ENCODE measurements at places on chromosomes 7 and 10.

- H3K4me3 ChIP-seq = no peak overlapping the region
- H3K27ac ChIP-seq = no peak overlapping the region
- H3K4me1 ChIP-seq = no peaks in the 10 kb centered on the region
Observed at GRCh38 chr7:116239434-116239833, 29.1 kb downstream of the TES start.

GRCh38 chr10:117865945-117866344 is 180.8 kb downstream of the RAB11FIP2 start:
- no peaks in the 10 kb centered on the region for H3K4me1 ChIP-seq
- no peaks in the 10 kb centered on the region for H3K36me3 ChIP-seq
- H3K27ac ChIP-seq = no peak overlapping the region
- no peaks in the 10 kb centered on the region for H3K27me3 ChIP-seq

GRCh38 chr7:136412952-136413351 is 435.8 kb upstream of the MTPN start:
- H3K27ac ChIP-seq = no peak overlapping the region
- no peaks in the 10 kb centered on the region for H3K36me3 ChIP-seq
- H3K27me3 ChIP-seq = no peaks in the 10 kb centered on the region
- H3K4me1 ChIP-seq = no peaks in the 10 kb centered on the region
- H3K4me3 ChIP-seq = no peak overlapping the region

GRCh38 chr7:85000735-85001350 is 186.0 kb downstream of the SEMA3D start:
- H3K27ac ChIP-seq = no peak overlapping the region
- no peaks in the 10 kb centered on the region for H3K4me1 ChIP-seq
- DNase-seq = no peak
- no peaks in the 10 kb centered on the region for H3K27me3 ChIP-seq
- no peak overlapping the region for H3K4me3 ChIP-seq

- no peaks in the 10 kb centered on the region for H3K4me1 ChIP-seq
- H3K27ac ChIP-seq = no peak overlapping the region
- DNase-seq = no peak
Observed at GRCh38 chr10:113929522-113929921, 75.1 kb downstream of the NHLRC2 start.

DNA sequence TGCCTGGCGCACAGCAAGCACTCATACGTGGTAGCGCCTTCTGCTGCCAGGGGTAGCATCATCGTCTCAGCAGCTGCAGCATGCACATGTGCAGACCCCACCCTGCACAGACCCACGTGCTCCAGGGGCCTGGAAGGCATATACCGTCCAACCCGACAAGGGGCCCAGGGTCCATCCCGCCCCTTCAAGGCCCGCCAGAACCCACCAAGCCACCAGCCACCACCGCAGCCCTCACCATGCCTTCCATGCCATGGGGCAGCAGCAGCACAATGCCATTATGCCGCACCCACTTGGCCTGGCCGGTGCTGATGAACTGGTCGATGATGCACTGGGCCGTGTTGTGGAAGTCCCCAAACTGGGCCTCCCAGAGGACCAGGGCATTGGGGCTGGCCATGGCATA is 22.7 kb downstream of the OGDHL start:
- no peaks in the 10 kb centered on the region for H3K4me1 ChIP-seq
- H3K27ac ChIP-seq = no peak overlapping the region
- H3K36me3 ChIP-seq = no peaks in the 10 kb centered on the region
- H3K27me3 ChIP-seq = no peaks in the 10 kb centered on the region

GRCh38 chr10:6654571-6654970 is 74.5 kb upstream of the PRKCQ start:
- DNase-seq = no peak
- H3K4me3 ChIP-seq = no peak overlapping the region
- H3K27ac ChIP-seq = no peak overlapping the region
- H3K4me1 ChIP-seq = no peaks in the 10 kb centered on the region
- H3K36me3 ChIP-seq = no peaks in the 10 kb centered on the region

GRCh38 chr7:18144166-18144565 is 116.5 kb upstream of the PRPS1L1 start:
- H3K4me1 ChIP-seq = no peaks in the 10 kb centered on the region
- no peaks in the 10 kb centered on the region for H3K36me3 ChIP-seq
- no peak overlapping the region for H3K27ac ChIP-seq
- H3K4me3 ChIP-seq = no peak overlapping the region
- H3K27me3 ChIP-seq = no peaks in the 10 kb centered on the region

DNA sequence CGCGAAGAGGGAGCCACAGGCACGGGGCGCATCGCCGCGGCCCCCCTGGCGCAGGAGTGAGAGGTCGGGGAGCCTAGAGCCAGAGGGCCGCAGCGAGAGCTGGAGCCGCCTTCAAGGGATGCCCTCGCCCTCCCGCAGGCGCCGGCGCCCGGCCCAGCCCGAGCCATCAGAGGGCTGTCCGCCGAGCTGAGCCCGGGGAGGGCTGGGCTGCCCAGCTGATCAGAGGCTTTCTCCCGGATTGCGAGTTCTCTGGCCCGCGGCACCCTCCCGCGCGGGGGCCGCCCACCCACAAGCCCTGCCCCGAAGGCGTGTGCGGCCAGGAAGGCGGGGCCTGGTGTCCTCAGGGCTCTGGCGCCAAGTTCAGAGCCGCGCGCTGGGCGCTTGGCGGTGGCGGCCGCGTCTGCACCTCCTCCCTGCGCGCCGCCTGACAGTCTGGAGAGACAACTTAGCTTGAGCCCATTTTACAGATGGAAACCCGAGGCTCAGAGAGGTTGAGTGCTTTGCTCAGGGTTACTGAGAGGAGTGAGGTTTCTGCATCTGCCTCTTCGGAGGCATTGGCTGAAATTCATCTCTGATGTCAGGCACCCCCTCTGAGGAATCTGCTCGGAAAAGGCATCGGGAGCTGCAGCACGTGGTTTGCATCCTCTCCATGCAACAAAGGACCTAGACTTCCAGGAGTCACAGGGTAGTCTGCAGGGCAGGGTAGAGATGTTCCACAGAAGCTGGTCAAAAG is 3.8 kb upstream of the ANTXRL start:
- H3K27ac ChIP-seq = no peak overlapping the region
- peaks cover 14% of the 10 kb centered on the region for H3K4me1 ChIP-seq
- H3K4me3 ChIP-seq = no peak overlapping the region
- no peaks in the 10 kb centered on the region for H3K27me3 ChIP-seq
- peak; percentile 90 for DNase-seq

GRCh38 chr10:101609481-101609880 is 21.4 kb downstream of the DPCD start:
- H3K27me3 ChIP-seq = no peaks in the 10 kb centered on the region
- no peak overlapping the region for H3K27ac ChIP-seq
- H3K4me1 ChIP-seq = no peaks in the 10 kb centered on the region
- H3K36me3 ChIP-seq = peaks cover 42% of the 10 kb centered on the region

DNA sequence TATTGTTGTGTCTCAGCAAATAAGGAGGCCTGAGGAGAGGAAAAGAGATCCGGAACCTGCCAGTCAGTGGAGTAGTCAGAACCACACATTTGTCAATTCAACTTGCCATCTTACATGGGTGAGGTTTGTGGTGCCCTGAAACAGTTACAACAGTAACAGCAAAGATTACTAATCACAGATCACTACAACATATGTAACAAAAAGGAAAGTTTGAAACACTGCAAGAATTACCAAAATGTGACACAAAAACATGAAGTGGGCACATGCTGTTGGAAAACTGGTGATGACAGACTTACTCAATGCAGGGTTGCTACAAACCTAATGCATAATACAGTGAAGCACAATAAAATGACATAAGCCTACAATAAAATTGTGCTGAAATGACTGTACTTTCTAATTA is 89.4 kb downstream of the LRRN3 start:
- DNase-seq = no peak
- no peak overlapping the region for H3K27ac ChIP-seq
- H3K27me3 ChIP-seq = no peaks in the 10 kb centered on the region
- H3K4me3 ChIP-seq = no peak overlapping the region

GRCh38 chr7:33649476-33650441 is 255.6 kb upstream of the BMPER start:
- H3K4me3 ChIP-seq = no peak overlapping the region
- H3K27ac ChIP-seq = no peak overlapping the region
- DNase-seq = no peak
- H3K27me3 ChIP-seq = no peaks in the 10 kb centered on the region
- no peaks in the 10 kb centered on the region for H3K4me1 ChIP-seq

GRCh38 chr7:79489371-79489770 is 35.9 kb upstream of the MAGI2 start:
- no peak for DNase-seq
- H3K27ac ChIP-seq = no peak overlapping the region
- no peaks in the 10 kb centered on the region for H3K36me3 ChIP-seq
- no peaks in the 10 kb centered on the region for H3K4me1 ChIP-seq
- no peaks in the 10 kb centered on the region for H3K27me3 ChIP-seq
- no peak overlapping the region for H3K4me3 ChIP-seq

GRCh38 chr7:36390199-36391090 is 783 bp downstream of the ANLN start:
- no peak overlapping the region for H3K27ac ChIP-seq
- peak; percentile 87 for DNase-seq
- peaks cover 14% of the 10 kb centered on the region for H3K4me1 ChIP-seq
- H3K4me3 ChIP-seq = peak overlapping the region; percentile 27
- no peaks in the 10 kb centered on the region for H3K27me3 ChIP-seq

DNA sequence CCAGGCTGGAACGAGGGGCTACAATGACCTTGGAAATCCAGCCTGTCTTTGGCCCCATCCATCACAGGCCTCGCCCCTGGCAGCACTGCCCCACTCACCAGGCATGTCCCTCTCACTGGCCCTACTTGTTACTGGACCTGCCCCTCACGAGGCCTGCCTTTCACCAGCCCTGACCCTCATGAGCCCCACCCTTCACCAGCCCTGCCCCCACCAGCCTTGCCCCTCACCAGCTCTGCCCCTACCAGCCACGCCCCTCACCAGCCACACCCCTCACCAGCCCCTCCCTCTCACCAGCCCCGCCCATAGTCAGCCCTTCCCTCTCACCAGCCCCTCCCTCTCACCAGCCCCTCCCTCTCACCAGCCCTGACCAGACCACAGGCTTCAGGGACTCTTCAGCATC is 57.8 kb downstream of the COL26A1 start:
- H3K4me3 ChIP-seq = no peak overlapping the region
- H3K27ac ChIP-seq = no peak overlapping the region
- peaks cover 6% of the 10 kb centered on the region for H3K4me1 ChIP-seq
- no peaks in the 10 kb centered on the region for H3K27me3 ChIP-seq

DNA sequence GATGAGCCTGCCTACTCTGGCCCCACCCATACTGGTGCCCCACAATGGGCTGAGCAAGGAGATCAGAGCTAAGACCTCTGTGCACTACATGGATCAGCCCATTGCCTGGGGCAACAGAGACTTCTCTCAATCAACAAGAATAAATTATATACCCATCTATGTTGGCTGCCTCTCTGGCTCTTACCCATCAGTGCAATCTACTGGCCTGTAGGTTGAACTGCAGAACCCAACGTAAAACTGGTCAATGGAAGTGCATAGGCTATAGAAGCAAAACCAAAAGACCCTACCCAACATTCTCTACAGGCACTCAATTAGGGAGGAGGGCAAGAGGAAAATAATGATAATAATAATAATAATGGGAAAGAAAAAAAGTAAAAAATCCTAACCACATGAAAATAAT is 574.3 kb downstream of the MAGI2 start:
- H3K36me3 ChIP-seq = no peaks in the 10 kb centered on the region
- H3K27me3 ChIP-seq = no peaks in the 10 kb centered on the region
- no peak overlapping the region for H3K4me3 ChIP-seq

DNA sequence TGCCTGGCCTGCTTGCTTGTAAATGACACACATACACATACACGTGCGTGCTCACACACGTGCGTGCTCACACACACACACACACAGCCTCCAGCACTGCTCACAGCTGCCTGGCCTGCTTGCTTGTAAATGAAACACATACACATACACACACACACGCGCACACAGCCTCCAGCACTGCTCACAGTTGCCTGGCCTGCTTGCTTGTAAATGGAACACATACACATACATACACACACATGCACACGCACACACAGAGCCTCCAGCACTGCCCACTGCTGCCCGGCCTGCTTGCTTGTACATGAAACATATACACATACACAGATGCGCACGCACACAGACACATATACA is 397.2 kb downstream of the PLXNA4 start:
- no peak overlapping the region for H3K4me3 ChIP-seq
- DNase-seq = no peak
- no peaks in the 10 kb centered on the region for H3K4me1 ChIP-seq
- no peaks in the 10 kb centered on the region for H3K27me3 ChIP-seq
- no peak overlapping the region for H3K27ac ChIP-seq

GRCh38 chr10:129831150-129831549 is 132.9 kb downstream of the EBF3 start:
- H3K27ac ChIP-seq = no peak overlapping the region
- H3K36me3 ChIP-seq = no peaks in the 10 kb centered on the region
- no peaks in the 10 kb centered on the region for H3K27me3 ChIP-seq
- H3K4me1 ChIP-seq = no peaks in the 10 kb centered on the region
- DNase-seq = no peak
- H3K4me3 ChIP-seq = no peak overlapping the region

DNA sequence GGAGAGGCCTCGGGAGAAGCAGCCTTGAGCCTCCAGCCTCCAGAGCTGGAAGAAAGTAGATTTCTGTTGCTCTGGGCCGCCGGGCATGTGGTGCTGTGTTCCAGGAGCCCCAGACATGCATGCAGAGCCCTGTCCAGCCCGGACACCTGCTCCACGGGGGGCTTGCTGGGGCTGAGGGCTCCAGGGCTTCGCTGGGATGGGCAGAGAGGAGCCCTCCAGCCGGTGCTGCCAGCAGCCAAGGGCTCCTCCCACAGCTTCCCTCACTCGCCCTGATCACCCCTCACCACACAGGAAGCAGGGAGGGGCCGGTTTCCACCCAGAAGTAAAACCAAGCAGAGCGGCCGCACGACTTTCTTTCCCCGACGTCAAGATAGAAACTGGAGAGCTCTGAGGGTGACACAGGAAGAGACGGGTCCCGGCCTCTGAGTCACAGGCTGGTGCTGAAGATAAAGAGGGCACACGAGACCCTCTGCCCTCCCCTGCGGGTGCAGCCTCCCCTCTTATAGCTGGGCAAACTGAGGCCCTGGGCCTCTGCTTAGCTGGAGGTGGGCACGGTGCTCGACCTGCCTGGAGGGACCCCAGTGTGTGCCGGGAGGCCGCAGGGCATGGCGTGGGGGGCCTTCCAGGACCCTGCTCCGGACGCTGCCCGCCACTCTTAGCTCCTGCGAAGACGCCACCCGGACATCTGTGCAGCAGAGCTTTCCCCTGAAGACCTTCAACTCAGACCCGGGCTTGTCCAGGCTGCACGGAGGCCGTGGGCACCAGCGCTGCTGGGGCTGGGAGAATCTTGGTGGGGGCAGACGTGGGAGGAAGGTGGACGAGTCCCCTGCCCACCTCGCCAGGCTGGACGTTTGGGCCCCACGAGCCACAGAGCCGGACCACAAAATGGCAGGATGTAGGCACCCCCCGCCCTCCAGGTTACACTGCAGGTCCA is 31.1 kb downstream of the ADAP1 start:
- H3K4me1 ChIP-seq = no peaks in the 10 kb centered on the region
- peak; percentile 64 for DNase-seq
- no peak overlapping the region for H3K4me3 ChIP-seq
- no peak overlapping the region for H3K27ac ChIP-seq

GRCh38 chr10:16853201-16853600 is 36.0 kb upstream of the RSU1 start:
- peaks cover 5% of the 10 kb centered on the region for H3K27me3 ChIP-seq
- no peak for DNase-seq
- no peak overlapping the region for H3K4me3 ChIP-seq
- no peak overlapping the region for H3K27ac ChIP-seq
- no peaks in the 10 kb centered on the region for H3K36me3 ChIP-seq

- no peak overlapping the region for H3K27ac ChIP-seq
- no peak overlapping the region for H3K4me3 ChIP-seq
- no peaks in the 10 kb centered on the region for H3K4me1 ChIP-seq
- DNase-seq = no peak
- H3K27me3 ChIP-seq = no peaks in the 10 kb centered on the region
Observed at GRCh38 chr7:5443678-5444077, 20.0 kb upstream of the TNRC18 start.

Data from adrenal gland (tissue), 19 donors.